ENCODE measurements at places on chromosomes 3 and 15.
A peak's percentile ranks its signal among the peaks of the same experiment; 100 is the strongest.

DNA sequence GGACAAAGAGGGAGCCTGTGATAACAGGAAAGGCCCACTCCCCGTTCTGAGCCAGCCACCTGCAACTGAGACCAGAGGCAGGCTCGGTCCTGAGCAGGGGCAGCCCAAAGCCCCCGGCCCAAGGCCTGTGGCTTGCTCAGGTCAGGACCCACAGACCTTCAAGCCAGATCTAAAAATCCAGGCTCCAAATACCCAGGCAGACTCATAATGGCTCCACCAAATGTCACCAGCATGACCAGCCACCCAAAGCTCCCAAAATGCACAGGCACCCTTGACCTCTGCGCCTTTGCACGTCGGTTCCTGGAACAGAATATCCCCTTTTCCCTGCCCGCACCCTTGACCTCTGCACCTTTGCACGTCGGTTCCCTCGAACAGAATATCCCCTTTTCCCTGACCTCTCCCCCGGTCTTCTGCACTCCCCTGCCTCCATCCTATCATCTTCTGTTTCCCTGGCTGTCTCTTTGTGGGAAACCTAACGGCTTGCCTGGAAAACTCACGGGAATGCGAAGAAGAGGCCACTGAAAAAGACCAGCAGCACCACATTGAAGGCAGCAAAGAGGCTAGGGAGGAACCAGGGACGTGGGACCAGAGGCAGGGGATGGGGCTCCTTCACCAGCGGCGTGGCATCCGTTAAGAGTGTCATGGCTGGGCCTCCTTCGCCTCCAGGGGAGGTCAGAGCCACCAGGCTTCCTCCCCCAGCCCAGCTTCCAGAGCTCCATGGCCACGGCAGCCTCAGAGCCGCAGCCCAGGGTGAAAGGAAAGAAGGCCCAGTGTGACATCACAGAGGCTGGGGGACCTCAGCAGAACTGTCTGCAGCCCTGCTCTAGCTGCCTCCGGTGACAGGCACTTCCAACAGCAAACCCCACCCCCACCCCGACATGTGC is at the start of gene ZDHHC19:
TSS of gene ZDHHC19 (minus strand) at position 728 of the 884 bp plus-strand sequence. CDS start at position 643, 85 bp downstream.
- no peak for DNase-seq

GRCh38 chr3:99562138-99562537 is 76.3 kb upstream of the COL8A1 start:
- DNase-seq, result no peak

DNA sequence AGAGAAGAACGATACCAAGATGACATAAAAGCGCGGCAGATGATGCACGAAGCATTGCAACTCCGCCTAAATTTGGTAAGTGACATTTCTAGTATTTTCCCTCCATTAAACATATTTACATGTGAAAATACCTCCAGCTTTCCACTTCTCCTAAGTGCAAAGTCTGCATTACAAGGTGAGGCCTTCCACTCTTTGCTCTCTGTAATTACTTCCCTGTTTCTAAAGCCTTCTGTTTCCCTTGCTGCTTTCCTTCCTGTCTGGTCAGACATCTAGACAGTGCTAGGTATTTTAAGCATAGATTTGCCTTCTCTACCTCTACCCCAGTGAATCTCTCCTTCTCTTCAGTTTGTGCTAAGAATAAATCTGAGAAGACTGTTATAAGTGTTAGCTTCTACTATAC is 1.9 kb downstream of the P2RY12 start:
- no peak for DNase-seq

DNA sequence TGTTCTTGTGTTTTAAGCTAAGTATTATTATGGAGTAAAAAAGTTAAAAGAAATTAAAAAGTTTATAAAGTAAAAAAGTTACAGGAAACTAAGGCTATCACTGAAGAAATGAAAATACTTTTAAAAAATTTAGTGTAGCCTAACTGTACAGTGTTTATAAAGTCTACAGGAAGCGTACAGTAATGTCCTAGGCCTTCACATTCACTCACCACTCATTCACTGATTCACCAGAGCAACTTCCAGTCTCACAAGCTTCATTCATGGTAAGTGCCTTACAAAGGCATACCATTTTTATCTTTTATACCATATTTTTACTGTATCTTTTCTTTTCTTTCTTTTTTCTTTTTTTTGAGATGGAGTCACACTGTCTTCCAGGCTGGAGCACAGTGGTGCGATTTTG is 40.7 kb upstream of the SCN5A start:
- DNase-seq, result no peak

- no peak for DNase-seq
Measured at GRCh38 chr15:31376511-31376910, 49.9 kb downstream of the KLF13 start.

- no peak for DNase-seq
Measured at GRCh38 chr3:118970819-118971218, 63.8 kb downstream of the IGSF11 start.

DNA sequence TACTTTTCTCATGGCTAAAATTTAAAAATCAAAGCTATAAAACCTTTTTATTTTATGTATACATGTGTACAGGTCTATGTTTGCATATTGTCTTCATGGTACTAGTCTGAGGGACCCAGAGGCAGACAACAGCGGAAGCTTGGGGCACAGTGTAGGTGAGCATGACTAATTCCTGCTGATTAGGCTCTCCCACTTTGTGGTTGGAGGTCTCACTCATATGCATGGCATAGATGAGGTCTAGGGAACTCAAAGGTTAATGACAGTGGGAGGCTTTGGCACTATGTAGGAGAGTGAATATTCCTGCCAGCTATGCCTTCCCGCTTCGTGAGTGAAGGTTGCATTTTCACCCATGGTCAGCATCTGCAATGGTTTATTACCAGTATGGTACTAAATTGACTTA is 47.5 kb upstream of the AADACL2 start:
- DNase-seq, result no peak

DNA sequence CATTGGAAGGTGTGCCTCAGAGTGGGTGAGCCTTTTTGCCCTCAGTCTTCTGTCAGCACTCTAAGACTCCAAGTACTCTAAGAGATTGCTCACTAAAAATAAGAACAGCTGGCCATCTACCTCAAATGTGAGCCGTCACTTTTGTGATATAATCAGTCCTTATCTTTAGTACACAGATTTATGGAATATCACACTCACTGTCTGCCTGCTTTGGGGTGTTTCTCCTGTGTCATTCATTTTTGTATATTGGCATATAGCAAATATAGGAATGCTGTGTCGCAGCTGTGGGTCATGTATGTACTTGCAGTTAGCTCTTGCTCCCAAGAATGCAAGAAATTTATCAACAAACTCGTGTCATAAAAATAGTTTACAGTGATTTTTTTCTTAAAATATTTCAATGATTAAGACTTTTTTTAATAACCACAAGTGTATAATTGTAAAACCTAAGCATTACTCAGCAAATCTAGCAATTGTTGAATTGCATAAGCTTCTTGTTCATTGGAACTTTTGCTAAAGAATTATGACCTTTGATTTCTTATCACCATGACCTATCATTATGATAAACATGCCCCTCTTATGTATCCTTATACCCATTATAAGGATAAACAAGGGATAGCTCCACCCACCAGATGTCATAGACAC is 18.8 kb downstream of the SETD5 start:
- no peak for DNase-seq

DNA sequence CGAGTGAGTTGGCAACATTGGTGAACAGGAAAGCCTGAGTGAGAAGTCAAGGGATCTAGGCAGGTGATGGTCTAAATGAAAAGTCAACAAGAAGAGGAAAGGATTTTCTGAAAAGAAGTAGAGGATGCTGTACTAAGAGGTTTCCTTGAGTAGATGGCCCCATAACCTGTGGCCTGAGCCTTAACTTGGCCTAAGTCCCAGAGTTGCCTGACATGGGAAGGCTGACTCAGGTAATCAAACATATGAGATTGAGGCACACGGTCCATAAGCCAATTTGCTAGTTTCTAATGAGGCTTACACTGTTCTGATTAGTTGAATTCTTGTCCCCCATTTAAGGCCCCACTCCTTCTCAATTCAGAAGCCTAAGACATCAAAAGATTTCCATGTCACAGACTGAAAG is 262.5 kb upstream of the LMCD1 start:
- DNase-seq, result no peak

DNA sequence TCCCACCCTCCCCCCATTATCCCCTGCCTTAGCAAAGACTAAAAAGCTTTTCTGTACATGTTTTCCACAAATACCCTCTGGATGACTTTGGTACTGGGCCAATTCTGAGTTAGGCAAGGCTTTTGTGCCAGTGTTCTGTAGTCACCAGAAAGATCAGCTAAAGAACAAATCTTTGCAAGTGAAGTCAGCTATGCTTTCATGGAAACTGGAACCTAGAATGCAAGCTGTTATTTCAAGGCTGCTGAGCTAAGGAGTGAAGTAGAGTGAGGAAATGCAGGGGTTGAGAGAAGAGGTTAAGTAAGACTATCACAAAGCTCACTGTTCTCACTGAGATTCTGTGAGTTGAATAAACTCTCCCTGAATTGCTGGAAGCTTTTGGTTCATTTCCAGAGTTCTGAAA is 107.8 kb upstream of the CNTN3 start:
- DNase-seq, result no peak

DNA sequence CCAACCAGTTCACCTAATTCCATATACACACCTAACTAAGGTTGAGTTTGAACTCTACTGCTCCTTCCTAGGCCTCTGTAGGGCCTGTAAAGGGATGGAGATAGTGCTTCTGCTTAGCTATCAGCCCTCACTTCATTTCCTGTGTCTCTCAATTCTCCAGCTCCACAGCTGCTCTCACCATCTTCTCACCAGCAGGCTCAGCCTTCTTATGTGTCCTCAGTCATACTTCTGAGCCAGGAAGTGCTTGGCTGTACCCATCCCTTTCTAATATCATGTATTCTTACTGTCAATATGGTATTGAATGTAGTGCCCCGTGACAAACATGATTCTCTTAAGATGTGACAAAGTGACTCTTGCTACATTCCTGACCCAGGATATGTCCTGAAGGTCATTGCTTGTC is 116.9 kb downstream of the SLC9A9 start:
- DNase-seq, result no peak

DNA sequence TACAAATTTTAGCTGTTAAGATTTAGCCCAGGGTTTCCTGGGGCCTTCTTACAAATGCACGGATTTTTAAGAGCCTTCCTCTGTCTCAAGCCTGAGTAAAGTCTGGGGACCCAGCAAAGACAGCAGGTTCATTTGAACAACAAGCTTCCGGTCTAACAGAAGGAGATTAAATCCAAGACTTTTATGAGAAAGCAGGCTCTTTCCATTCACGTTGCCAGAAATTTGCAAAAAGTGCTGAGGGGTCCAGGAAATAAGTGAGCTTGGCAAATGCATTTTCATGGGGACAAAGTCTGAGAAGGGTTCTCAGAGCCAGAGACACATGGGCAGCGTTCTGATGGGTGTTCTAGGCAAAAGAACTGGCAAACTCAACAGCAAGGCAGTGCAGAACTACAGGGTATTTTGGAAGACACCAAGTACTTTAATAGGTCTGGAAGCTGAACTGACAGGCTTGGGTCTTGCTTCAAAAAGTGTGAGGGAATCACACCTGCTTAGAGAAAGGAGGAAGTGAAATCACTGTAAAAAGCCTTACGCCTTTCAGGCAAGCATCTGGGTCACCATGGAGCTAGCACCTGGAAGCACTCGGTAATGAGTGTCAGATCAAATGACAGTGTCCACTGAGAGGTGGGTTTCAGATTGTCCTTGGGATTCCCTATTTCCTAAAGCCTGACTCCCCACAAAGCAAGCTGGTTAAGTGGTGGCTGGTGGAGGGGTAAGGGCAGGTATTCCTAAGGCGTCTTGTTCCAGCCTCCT is 115.8 kb upstream of the ARHGEF3 start:
- DNase-seq, result no peak

GRCh38 chr15:36080759-36081158 is 498.7 kb upstream of the CDIN1 start:
- DNase-seq, result no peak

GRCh38 chr3:126326629-126327028 is 30.6 kb downstream of the KLF15 start:
- no peak for DNase-seq

- no peak for DNase-seq
Measured at GRCh38 chr3:182078316-182078715, 366.6 kb downstream of the SOX2 start.

GRCh38 chr3:143283432-143284128 is 164.0 kb downstream of the CHST2 start:
- DNase-seq, result peak; percentile 8

Measured in activated CD4-positive, alpha-beta T cell treated with anti-CD3 and anti-CD28 coated beads, Interleukin-2, amount 50 U/mL, for 48 hours (primary cell).